Stimulated activated memory B cell treated with anti-CD40 and anti-IgM and Interleukin-4, amounts not matched to agents 10 μg/mL and 1 μg/mL and 100 μg/mL, for 72 hours (primary cell): ENCODE measurements at places on chromosomes 2 and 18.
A peak's percentile ranks its signal among the peaks of the same experiment; 100 is the strongest.

GRCh38 chr2:152222975-152223637 lies 47.5 kb upstream of the STAM2 start:
- ATAC-seq: no peak

- ATAC-seq: no peak
Observed at GRCh38 chr2:152624805-152625204, 92.5 kb downstream of the PRPF40A start.

GRCh38 chr2:236294647-236295046 lies 30.4 kb upstream of the ASB18 start:
- no peak for ATAC-seq

DNA sequence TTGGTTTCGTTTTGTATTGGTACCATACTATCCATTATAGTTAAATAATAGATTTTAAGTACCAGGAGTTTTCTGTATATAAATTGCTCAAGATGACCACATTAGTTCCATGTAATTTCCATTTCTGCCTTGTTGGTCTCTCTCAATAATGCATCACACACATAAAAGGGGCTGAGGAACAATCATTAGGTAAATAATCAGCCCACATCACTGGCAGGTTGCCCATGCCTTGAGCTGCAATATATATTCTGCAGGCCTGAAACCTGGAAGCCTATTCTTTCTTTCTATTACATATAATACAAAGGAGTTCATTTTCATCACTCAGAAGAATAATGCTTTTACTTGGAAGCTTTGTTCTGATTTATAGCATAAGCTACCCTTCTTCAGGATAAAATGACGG lies 616.1 kb upstream of the PKDCC start:
- ATAC-seq: no peak

GRCh38 chr2:56232912-56233311 lies 49.1 kb downstream of the CCDC85A start:
- ATAC-seq: no peak

- peak; percentile 39 for ATAC-seq
Observed at GRCh38 chr2:240452462-240453256, 17.2 kb downstream of the GPC1 start.

DNA sequence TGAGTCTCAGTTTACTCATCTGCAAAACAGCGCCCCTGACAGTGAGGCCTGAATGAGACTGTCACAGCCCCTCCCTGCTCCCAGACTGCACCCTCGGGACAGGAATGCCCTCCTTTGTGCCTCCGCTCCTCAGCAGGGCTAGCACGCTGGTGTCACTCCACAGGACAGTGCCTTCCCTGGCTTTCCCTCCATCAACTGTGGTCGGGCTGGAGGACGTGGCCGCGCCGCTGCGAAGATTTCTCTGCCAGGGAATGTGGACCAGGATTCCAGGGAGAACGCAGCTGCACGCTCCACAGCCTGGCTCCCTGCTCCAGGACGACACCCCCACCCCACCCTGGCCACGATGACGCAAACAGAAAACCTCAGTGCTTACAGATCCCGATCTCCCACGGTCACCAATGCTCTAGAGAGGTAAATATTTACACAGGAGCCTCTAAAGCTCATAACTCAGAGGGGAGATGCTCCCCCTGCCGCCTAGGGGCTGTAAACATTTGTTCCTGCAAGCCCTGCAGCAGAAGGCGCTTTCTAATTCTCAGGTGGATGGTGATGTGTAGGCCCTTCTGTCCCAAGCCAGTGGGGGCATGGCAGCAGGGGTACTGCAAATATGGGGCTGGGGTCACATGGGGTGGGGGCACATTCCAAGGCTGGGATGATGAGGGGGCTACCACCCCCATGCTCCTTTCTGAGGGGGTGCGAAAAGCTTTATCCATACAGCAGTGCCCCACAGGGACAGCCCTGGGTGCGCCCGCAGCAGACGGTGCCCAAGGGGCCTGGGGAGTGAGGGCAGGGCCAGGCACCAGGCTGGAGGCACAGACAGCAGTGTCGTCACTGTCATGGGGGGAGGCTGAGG lies 12.4 kb downstream of the HS6ST1 start:
- ATAC-seq: no peak

DNA sequence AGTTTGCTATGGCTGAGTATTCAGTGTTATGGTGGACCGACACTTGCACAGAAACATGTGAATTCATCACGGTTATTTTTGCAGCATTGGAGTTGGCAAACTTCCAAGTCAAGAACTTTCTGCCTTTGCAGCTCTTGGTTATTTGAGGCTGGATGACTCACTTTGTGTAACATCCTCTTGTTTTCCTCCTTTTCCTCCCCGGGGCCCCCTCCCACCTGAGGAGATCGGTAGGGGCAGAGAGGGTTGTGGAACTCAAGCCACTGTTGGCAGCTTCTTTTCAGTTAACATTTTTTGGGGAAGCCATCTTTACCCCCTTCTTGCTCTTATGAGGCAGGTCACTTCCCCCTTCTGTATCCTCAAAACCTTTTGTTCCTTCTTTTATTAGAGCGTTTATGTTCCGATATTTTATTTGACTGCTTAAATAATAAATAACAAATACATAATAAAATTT lies 48.6 kb downstream of the DDX1 start:
- ATAC-seq: no peak

- ATAC-seq: no peak
Observed at GRCh38 chr2:175107146-175107545, 60.9 kb downstream of the ATF2 start.

DNA sequence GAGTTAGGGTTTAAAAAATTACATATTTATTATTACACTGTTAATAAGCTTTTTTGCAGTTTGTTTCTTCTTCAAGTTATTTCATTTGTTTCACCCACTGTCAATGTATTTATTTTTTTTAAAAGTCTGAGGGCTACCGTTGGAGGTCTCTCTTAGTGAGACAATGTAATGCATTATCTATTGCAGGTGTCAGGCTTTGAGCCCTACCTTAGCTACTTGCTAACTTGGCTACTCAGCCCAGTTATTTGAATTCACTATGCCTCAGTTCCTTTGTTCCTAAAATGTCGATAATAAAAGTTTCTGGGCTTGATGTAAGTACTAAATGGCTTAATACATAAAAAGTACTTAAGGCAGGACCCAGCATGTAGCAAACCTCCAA lies 458 bp upstream of the TFPI start:
- ATAC-seq: no peak

- peak; percentile 54 for ATAC-seq
Observed at GRCh38 chr2:217666338-217666737, 336.5 kb downstream of the TNS1 start.

DNA sequence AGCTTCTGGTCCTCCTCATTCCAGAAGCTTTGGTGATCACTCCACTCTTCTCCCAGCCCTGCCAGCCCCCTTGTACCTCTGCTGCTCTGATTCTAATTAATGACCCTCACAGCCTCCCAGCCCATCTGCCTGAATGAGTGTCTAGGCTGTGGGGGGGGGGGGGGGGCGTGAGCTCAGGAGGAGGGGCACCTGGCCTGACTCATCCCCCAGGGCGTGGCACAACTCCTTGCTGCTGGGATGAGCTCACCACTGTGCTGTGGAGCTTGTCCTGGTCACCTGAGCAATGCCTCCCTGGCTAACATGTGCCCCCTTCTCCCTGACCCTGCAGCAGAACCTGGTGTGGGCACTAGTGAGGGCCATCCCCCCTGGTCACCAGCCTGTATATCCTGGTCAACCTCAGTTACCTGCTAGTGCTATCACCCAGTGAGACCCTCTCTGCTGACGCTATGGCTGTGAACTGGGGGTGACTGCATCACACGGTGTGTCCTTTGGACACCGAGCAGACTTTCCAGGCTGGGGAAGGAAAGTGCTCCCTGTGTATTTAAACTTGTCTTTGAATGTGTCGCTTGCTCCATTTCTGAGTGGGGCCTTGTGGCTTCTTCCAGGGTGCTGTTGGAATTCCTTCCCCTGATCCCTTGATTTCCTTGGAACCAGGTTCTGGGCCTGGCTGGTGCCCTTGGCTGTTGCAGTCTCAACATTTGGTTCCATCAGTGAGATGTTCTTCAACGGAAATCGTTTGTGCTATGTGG lies 41.5 kb upstream of the PUM2 start:
- ATAC-seq: no peak

DNA sequence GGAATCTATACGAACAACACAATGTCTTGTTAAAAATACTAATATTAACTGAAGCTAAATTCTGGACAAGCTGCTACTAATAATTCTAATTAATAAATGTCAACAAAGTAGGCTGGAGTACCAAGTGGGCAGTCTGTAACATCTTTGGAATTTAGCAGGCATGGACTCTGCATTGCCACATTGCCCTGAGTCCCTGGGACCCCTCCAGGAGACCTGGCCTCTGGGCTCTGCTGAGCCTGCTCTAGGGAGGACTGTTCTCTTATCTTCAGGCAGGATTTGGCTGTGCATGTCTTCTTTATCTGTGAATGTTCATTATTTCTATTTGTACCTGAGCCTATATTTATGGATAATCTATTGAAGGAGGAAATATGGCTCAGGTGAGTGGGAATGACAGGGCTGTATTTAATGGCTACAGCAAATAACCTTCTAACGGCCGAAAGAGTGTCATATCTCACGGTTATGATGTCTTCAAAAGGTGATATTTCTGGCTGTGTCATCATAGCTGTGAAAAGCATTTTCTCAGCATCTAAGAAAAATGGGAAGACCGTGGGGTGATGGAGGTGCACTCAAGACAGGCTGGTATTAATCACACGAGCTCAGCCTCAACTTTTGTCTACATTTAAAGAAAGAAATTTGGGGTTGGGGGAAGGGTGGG lies 28.6 kb upstream of the SETBP1 start:
- no peak for ATAC-seq
